ENCODE measurements at places on chromosomes 2 and 18.
A peak's percentile ranks its signal among the peaks of the same experiment; 100 is the strongest.

DNA sequence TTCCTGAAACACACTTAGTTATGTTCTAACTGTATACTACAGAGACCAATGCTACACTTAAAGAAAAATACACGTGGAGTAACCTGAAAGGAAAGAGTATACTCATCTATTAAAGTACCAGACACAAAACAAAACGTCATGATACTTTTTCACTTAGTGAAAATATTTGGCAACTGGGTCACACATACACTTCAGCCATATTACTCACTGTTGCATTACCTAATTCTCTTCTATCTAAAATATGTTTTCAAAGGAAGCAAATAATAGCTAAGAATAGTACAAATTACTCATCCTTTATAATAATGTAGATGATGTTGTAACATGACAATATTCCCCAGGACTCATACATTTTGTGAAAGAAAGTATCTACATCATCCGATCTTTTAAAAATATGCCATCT, 76.5 kb upstream of the EPB41L3 start:
- DNase-seq: no peak

DNA sequence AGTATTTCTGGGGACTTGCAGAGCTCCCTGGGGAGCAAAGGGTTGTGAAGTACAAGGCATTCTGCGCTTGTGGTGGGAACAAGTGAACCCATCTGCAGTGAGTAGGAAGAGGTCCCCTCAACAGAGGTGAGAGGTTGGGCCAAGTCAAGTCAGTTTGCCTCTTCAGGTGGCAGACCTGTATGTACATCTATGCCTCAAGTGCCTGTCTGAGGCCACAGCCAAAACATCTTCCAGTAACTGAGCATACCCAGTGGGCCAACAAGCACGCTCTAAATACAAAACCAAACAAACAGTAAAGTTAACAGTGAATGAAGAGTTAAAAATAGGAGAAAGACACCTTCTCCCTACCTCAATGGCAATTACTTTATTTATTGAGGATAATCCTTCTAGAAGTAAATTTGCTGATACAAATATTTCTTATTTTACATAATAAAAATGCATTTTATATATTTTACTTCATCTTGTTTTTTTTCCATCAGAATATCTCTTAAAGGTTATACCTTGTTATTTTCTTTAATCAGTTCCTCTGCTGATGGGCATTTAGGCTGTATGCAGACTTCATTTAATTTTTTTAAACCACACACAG, 2.5 kb downstream of the GYPC start:
- DNase-seq: no peak

DNA sequence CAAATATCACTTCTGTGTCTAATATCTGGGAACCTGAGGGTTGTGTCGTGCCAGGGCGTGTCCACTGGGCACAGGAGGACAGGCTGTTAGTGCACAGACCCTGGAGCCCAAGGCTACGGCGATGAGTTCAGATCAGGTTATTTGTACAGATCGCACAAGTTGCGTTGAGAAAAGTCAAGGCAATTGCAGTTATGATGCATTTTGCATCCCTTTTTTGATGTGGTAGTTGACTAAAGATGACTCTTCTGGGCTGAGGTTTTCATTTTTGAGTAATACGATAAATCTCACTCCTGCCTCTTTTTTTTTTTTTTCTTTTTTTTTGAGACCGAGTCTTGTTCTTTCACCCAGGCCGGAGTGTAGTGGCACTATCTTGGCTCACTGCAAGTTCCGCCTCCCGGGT, 7.2 kb downstream of the RBFA start:
- no peak for DNase-seq

GRCh38 chr18:46809145-46809544, 52.3 kb upstream of the ST8SIA5 start:
- no peak for DNase-seq

GRCh38 chr2:237629739-237630138, 2.4 kb downstream of the LRRFIP1 start:
- DNase-seq: peak; percentile 56

DNA sequence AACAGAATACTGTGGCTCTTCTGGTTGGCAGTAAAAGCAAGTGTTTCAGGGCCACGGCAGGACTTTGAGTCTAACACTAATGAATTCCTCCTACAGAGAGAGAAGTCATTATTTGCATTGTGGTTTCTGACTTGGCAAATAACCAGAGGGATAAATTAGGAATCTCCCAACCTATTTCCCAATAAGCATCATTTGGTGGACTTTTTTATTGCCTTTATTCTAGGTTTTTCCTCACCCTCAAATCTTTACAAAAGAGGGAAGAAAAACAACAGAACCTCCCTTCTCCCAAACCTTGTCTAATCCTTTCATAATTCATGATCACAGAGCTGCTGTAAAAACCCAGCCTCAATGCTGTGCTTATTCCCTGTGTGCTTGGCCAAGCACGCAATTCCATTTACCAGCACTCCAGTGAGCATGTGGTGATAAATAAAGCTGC, 179.7 kb downstream of the AGPS start:
- DNase-seq: peak; percentile 64

DNA sequence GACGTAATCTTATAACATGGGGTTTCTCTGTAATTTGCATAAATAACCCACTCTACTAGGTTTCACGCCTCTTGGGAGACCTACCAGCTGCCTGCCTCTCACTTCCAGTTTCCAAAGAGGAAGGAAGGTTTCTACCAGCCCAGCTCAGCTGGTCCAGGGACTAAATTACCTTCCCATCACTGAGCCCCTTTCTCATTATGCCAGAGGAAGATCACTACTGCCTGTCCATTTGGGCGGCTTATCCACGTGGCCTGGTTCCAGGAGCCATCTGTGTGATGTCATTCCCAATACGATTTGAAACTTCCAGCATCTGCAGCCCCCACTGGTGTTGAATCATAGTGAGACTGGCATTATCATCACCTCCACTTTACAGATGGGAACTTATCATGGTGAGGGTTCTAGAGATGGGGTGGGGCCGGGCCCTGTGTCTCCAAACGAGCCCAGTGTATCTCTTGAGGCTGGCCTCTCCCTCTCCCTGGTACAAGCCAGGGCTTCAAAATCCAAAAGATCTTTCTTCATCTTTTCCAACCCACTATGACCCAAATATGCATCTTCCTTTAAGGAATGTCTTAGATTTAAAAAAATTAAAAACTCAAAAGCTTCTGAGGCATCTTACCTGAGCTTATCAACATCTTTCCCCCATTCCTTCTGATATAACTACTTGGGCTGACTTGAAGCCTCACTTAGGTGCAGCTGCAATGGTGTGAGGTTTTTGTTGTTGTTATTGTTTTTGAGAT, 140.8 kb downstream of the DDX1 start:
- DNase-seq: no peak

DNA sequence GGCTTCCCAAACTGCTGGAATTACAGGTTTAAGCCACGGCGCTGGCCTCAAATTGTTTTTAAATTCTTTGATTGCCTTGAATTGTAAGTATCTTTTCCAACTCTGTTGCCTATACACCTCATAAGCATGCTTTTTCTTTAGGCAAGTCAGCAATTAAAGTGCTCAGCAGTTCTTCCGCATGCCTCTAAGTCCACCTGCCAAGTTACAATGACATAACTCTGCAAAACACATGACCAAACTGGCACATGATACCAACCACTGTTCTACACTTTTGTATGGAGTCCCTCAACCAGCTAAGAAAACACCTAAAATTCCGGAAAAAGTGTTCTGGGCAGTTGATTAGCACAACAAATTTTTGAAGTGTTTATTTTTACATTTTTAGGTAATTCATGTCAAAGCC, 5.1 kb downstream of the TXNL4A start:
- DNase-seq: peak; percentile 15

DNA sequence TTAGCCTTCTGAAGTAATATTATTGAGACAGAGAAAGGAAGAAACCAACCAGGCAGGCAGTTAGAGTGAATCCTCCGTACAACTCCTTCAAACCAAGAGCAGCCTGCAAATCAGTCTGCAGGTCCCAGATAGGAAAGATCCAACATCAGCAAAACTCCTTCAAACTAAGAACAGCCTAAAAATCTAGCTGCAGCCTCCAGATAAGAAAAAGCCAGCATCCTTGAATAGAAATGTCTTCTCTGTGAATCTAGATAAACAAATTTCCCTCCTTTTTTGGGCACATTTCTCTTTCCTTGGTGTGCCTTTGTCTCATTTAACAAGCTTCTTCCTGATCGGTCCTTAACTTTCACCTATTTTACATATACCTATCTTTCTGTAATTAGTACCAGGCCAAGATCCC, 1004.6 kb upstream of the TMEFF2 start:
- no peak for DNase-seq

DNA sequence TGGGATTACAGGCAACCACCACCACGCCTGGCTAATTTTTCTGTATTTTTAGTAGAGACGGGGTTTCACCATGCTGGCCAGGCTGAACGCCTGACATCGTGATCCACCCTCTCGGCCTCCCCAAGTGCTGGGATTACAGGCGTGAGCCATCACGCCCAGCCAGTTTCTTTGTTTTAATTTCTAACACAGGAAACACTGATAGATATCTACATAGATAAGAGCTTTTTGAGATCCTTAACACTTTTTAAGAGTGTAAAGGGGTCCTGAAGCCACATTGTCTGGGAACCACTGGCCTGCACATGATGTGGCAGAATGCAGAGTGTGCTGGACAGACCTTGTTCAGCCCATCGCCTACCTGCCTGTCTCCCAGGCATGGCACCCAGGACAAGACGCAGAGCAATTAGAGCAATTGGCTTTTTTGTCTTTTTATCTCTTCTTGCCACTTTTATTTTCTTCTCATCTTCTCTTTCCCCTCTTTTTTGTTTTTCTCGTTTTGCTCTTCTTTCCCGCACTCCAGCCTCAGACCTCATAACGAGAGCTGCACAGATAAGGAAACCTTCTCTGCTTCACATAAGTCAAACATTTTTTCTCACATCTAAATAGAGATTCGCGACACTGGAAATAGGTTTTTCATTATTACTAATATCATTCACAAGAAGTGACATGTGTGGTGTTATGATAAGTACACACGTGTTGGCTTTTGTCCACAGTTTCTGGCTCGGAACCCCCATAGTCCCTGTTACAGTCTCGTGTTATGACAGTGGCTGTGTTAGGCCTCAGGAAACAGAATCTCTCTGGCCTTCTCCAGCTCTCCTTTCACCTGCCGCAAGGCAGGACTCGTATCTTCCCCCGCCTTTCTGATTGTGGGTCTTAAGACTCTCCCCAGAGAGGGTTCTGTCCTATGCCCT, 25.2 kb upstream of the GPR55 start:
- no peak for DNase-seq

GRCh38 chr2:68935471-68935870, 17.2 kb downstream of the GKN2 start:
- no peak for DNase-seq

GRCh38 chr2:85736456-85737355, 17.1 kb upstream of the ATOH8 start:
- DNase-seq: peak; percentile 65

GRCh38 chr2:61537277-61537949, 743 bp downstream of the XPO1 start:
- peak; percentile 10 for DNase-seq

- DNase-seq: peak; percentile 42
Measured at GRCh38 chr2:37857575-37858399, 67.3 kb upstream of the RMDN2 start.

DNA sequence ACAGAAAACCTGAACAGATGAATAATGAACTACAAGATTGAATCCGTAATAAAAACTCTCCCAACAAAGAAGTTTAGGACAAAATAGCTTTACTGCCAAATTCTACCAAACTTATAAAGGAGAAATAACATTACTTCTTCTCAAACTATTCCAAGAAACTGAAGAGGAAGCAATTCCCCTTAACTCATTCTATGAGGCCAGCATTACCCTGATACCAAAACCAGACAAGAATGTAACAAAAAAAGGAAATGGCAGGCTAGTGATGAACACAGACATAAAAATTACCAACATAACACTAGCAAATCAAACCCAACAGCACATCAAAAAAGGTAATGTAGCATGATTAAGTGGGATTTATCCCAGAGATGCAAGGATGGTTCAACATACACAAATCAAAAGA, 213.7 kb upstream of the FOSL2 start:
- DNase-seq: no peak

DNA sequence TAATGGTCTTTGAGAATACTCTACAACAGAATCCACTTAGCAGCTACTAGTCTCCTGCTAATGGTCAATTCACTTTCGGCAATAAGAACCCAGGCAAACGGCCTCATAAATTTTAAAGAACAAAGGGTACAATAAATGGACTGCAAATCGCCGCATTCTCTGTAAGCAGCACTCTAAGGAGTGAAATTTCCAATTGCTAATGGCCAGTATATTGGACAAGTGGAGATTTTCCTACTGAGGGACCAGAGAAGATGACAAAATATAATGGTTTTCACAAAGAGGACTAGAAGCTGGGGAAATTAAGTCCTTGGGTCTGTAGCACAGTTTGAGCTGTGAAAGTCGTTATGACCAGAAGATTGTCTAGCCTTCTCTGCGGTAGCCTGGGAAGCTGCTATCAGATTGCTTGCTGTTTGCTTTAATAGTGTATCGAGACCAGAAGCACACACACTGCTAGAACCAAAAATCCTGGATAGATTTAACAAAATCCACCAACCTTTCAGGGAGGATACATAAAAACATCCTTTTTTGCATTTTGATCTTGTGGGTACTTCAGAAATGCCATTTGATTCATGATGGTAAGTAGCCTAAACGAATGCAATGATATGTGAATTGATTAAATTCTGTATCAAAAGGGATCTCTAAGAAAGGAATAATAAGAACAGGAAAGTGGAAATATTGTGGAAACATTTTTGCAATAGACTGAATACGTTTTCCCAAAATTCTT, 53.6 kb upstream of the ATP8B1 start:
- DNase-seq: no peak

DNA sequence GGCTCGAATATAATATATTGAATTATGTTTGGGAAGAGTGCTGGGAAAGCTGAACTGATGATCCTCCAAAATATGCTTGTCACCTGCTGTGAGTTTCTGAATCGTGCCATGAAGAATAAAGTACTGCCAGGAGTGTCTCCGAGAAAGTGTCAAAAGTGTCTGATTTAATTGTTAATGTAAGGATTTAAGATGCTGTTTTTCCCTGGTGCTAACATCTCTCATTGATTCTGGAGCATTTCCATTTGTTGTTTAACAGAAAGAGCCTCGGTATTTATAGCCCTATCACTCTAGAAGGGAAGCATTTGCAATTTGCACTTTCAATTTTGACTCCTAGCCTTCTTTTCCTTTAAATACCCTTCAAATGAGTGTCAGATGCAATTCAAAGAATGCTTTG, 342.2 kb downstream of the RND3 start:
- DNase-seq: no peak

All from AG10803 (cell line).